ENCODE measurements at places on chromosomes 6 and 20. TPM values are rescaled to one million over a fixed set of nuclear protein-coding genes. Genes with fewer than 3 reads are reported as not detected.
A peak's percentile ranks its signal among the peaks of the same experiment; 100 is the strongest.

LY6G6F gene
- total RNA-seq: not detected

LSM14B gene
- 25.0 TPM for total RNA-seq

EPB41L1 gene
- total RNA-seq: 38.6 TPM

PIM1 gene
- 54.2 TPM for total RNA-seq

CASS4 gene
- 3.4 TPM for total RNA-seq

RAB44 gene
- total RNA-seq: 0.29 TPM

PNPLA1 gene
- total RNA-seq: 0.23 TPM

TOMM34 gene
- 11.6 TPM for total RNA-seq

DNA sequence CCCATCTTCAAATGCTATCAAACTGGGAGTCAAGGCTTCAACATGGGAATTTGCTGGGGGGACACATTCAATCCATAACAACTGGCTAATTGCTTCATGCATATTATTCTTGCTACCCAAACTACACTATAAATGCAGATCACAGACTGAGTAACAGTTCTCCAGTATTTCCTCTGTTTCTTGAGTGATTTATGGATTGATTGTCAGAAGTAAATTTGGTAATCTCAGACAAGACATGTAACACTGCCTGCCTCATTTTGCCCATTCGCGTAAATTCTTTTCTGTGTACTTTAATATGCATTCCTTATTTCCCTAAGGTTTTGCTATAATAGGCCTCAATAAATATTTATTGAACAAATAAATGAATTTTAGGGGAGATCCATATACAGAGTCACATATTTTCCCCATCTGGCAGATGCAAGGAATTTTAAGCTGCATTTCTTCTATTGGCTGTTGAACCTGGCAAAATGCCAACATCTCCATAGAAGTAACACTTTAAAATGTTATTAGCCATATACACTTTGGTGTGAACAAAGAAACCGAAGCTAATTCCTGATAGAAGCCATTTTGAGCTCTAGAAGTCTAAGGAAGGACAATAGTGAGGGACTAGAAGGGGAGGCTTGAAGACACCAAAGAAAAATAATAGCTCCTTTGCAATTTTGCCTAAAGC, 98.2 kb downstream of the QRSL1 start:
- no peak for DNase-seq

GRCh38 chr20:21100578-21101452, 5.3 kb downstream of the LINC00237 start:
- DNase-seq: no peak

- no peak for DNase-seq
These were observed 12.9 kb downstream of the TBPL1 start for GRCh38 chr6:133965817-133966360.

DNA sequence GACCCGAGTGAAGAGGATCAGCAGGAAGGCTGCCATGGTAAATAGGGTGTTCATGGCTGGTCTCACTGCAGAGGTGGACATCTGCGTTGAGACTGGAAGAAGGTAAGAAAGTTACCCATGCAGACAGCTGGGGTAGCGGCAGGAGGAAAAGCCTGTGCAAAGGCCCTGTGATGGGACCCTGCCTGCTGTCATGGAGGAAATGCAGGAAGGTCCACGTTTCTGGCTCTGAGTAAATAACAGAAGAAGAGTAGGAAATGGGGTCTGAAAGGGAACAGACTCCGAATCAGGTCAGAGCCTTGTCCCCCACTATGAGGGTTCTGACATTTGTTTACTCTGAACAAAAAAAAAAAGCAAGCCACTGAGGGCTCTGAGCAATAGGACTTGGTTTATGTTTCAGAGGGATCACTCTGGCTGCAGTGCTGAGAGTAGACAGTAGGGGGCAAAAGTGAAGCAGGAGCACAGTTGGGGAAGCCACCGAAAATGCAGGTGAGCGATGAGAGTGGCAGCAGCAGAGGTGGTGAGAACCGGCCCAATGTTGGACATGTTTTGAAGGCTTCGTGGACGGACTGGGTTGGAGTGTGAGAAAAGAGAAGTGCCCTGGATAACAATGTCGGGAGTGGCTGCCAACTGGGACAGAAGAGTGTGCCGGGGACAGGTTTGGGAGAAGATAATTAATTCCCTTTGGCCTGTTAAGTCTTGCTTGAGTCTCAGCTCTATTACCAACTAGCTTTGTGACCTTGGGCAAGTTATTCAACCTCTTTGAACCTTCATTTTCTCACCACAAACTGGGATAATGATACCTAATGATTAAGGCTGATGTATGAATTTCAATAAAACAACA, 57.9 kb upstream of the MAP7 start:
- peak; percentile 73 for DNase-seq

GRCh38 chr20:4344670-4345069, 329.3 kb upstream of the RNF24 start:
- DNase-seq: no peak

GRCh38 chr20:53834062-53834442, 236.3 kb downstream of the BCAS1 start:
- DNase-seq: no peak
